ENCODE measurements at places on chromosomes 13 and 19. TPM values are rescaled to one million over a fixed set of nuclear protein-coding genes. Genes with fewer than 3 reads are reported as not detected.
A peak's percentile ranks its signal among the peaks of the same experiment; 100 is the strongest.

GRCh38 chr13:73742982-73743381 lies 391.2 kb downstream of the KLF12 start:
- no peak for DNase-seq

DNA sequence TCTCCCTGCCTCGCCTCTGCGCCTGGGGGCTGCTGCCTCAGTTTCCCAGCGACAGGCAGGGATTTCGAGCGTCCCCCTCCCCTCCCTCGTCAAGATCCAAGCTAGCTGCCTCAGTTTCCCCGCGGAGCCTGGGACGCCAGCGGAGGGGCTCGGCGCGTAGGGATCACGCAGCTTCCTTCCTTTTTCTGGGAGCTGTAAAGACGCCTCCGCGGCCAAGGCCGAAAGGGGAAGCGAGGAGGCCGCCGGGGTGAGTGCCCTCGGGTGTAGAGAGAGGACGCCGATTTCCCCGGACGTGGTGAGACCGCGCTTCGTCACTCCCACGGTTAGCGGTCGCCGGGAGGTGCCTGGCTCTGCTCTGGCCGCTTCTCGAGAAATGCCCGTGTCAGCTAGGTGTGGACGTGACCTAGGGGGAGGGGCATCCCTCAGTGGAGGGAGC lies 722 bp upstream of the ICAM1 start:
- peak; percentile 93 for DNase-seq

DNA sequence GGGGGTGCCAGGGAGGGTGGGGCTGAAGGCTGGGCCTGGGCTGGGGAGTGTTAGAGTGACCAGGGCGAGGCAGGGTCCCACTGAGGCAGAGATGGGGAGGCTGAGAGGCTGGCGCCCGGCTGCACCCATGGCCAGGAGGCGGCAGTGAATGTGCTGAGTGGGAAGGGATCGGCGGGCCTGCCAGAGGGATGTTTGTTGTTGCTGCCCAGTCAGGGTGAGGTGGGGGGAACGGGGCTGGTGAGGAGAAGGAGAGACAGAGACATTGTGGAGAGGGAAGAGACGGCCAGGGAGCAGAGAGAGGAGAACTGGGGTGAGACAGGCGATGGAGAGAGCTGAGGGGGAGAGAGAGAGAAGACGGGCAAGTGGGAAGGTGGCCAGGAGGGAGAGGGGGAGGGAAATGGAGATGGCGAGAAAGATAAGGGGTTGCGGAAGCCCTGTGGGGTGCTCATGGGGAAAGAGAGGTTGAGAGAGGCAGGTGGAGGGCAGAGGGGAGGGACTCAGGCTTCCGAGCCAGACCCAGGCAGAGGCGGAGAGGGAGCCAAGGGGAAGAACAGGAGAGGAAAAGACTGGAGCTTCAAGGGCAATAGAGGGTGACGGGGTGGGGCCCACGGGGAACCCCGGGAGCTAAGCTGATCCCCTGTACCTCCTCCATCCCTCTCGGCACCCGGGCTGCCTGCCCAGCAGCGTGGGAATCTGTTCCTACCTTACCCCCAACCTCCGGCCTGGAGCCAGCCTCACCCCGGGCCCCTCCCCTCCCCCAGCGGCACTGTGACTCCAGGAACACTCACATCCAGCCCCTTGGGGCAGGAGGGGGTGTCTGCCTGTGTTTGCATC lies 690 bp upstream of the B3GNT8 start:
- no peak for DNase-seq

DNA sequence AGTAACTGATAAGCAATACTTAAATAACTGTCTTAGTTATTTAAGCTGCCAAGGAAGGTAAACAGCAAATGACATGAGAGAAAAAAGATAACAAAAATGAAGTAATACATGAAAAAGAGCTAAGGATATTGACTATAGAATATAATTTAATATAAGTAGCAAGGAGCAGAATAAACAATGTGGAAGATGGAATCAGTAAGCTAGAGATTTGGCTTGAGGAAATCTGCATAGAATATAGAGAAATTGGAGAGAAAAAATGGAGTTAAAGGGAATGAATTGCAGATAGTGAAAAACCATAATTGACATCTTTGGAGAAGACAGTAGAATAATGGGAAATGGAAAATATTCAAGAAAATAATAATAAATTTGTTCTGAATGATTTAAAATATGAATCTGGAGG lies 127.1 kb downstream of the PDS5B start:
- no peak for DNase-seq

DNA sequence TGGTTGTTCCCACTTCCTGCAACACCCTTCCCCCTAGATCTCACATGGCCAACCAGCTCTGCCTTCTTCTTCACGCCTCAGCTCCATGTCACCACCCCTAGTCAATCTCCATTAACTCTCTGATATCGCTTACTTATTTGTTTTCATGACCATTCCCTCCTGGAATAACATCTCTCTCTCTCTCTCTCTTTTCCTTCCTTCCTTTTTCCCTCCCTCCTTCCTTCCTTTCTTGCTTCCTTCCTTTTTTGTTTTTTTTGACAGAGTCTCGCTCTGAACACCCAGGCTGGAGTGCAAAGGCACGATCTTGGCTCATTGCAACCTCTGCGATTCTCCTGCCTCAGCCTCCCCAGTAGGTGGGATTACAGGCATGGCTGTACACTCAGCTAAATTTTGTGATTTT lies 44.9 kb upstream of the ADGRL1 start:
- no peak for DNase-seq

Gene NCAN
- not detected for total RNA-seq

Gene FBXO17
- 3.3 TPM for total RNA-seq

- DNase-seq, result peak; percentile 71
Observed at GRCh38 chr19:403221-404027, 5.5 kb downstream of the C2CD4C start.

Gene DGKH
- total RNA-seq, result 13.5 TPM

Gene LSR
- total RNA-seq, result 3.4 TPM

GRCh38 chr13:48403151-48403631 lies 9.7 kb downstream of the LPAR6 start:
- DNase-seq, result no peak

GRCh38 chr19:35306473-35307246 lies 14.7 kb downstream of the MAG start:
- no peak for DNase-seq

DNA sequence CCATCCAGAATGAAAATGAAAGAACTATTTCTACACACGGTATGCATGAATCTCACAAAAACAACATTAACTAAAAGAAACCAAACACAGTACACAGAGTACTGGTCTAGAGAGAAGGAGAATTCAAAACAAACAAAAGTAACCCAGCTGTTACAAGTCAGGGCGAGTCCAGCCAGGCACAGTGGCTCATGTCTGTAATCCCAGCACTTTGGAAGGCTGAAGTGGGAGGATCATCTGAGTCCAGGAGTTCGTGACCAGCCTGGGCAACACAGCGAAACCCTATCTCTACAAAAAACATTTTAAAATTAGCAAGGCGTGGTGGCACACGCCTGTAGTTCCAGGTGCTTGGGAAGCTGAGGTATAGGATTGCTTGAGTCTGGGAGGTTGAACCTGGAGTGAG lies 1.7 kb upstream of the PSMC4 start:
- no peak for DNase-seq

Gene KLK14
- 0.32 TPM for total RNA-seq

DNA sequence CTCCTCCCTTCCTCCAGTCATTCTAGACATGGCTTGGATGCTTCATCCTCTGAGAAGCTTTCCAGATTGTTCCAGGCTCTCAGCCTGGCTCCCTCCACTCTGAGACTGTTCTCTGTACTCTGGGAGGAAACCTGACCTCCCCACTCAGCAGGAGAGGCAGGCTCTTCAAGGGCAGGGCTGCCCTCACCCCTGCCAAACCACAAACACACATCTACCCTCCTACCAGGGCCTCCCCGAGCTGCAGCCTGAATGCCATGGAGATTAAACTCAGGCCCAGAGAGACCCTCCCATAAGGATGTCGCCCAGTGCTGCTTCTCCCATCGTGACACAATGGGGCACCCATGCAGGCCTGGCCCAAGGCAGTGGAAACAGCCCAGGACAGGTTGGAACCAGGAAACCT lies 16.2 kb downstream of the NUMBL start:
- peak; percentile 66 for DNase-seq

DNA sequence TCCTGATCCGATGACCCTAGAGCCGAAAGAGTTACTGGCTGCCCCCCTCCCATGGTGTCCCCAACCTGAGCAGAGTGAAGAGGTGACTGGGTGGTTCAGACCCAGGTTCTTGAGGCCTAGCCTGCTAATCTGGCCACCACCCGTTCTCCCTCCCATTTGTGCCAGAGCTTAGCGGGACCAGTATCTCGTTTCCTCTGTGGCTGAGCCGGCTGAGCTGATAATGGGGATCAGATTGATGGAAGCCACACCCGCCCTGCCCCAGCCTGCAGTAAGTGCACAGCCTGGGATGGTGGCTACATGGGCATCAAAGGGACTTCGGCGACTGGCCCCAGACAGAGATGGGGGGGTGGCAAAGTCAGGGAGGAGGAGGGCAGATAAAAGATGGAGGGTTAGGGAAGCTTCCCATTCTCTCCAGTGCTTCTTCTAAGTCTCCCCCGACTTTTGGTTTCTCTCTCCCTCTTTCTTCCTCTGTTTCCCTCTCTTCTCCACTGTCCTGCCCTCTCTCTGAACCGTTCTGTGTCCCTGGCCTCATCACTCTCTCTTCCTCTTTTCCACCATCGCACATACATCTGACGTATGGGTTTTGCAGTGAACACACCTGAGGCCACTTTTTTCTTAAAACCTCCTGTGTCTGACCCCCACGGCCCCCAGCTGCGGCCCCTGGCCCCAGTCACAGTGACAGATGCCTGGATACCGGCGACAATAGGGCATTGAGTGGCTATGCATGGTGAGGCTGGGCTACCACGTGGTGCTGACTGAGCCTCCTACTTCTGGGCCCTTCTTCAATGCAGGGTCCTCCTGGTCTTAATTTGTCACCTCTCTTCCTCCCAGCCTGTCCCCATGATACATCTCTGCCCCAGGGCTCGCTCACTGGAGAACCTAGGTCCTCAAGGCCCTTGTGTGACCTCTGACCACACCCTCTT lies 2.4 kb downstream of the ELAVL3 start:
- DNase-seq, result no peak

GRCh38 chr13:41019011-41019487 lies at the start of gene ELF1:
Gene ELF1 (minus strand): TSS chr13:41019316. CDS start chr13:40982054, 37,262 bp downstream.
- no peak for DNase-seq

Gene ZNF543
- total RNA-seq, result 6.1 TPM

DNA sequence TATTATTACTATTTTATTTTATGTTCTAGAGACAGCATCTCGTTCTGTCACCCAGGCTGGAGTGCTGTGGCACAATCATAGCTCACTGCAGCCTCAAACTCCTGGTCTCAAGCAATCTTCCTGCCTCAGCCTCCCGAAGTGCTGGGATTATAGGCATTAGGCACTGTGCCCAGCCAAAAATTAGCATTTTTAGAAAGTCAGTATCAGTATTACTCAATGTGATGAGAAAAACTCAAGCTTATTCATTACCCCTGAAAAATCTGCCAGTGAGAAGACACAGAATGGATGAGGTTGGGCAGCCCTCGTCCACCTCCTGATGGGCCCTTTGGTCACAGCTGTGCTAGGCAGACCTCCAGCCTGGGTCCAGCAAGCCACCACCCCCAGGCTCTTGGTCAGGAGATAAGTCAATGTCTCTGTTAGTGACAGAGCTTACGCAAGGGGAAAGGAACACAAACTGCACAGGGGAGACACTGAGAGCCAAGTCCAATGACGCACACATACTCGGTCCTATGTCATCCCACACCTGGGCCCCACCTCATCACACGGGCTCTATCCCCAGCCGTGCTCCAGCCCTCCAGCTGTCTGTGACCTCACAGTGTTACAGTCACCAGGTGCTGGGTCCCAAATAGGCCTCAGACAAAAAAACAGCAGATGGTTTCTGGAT lies 19.8 kb downstream of the PEPD start:
- DNase-seq, result no peak

DNA sequence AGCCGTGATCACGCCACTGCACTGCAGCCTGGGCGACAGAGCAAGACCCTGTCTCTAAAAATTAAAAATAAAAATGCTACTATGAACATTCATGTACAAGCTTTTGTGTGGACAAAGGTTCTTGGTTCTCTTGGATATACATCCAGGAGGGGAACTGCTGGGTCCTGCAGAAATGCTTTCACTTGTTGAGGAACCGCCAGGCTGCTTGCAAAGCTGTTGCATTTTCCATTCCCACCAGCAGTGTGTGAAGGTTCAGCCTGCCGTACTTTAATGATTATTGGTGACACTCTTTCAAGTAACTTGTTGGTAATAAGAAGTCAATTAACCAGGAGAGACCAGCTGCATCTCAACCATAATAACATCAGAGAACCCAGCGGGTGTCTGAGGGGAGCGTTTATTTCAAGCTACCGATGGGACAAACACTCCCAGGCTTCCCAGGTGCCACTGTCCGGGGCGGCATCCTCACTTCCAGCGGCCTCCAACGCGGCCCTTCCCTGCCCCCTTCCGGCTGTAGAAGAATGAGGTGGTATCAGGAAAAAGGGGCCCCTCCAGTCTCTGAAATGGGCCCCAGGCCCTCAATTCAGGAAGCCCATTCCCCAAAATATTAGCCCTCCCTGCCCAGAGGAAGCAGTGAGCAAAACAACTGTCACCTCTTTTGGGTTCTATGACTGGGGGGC lies 15.2 kb upstream of the PPP1R12C start:
- DNase-seq, result no peak

DNA sequence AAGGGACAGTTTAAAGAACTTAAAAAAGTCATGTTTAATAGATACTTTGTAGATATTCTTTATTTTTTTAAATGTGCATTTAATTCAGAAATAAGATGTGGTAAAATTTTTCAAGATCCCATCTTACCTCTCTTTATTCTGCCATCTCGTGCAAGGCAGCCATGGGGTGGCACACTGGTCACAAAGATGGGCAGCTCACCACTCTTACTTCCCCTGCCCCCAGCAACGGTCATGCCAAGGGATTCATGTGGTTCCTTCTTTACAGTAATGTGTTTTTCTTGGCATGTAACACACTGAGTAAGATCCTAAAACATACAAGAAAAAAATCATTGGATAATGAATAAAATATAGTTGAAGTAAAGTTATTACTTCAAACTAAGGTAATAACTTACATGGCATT lies 64.2 kb downstream of the LNX2 start:
- no peak for DNase-seq

GRCh38 chr13:51632591-51633362 lies 48.5 kb downstream of the WDFY2 start:
- no peak for DNase-seq

- no peak for DNase-seq
Observed at GRCh38 chr13:101967216-101967615, 434.6 kb downstream of the FGF14 start.

Gene SSC5D
- total RNA-seq, result 7.7 TPM

DNA sequence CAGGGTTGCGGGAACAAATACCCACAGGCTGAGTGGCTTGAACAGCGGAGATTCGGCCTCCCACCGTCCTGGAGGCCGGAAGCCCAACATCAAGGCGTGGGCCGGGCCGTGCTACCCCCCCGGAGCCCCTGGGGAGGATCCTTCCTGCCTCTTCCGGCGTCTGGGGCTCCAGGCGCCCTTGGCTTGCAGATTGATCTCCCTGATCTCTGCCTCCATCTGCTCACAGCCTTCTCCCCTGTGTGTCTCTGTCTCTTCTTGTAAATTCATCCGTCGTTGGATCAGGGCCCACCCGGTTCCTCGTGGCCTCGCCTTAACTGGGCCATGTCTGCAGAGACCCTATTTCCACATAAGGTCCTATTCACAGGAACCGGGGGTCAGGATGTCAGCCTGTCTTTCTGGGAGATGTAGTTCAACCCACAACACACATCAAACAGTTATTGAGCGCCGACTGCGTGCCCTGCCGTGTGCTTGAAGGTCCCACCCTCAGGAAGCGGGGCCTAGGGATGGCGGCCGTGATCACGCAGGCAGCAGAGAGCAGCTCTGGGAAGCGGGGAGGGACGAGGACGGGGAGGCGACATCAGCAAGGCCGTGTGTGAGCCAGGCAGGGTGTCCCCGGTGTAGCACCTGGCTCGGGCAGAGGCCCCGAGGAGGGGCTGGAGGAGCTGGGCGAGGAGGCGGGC lies 21.3 kb downstream of the HCN2 start:
- DNase-seq, result no peak

Gene C3
- 50.6 TPM for total RNA-seq

Gene FAM216B
- 0.22 TPM for total RNA-seq

Gene PSG7
- total RNA-seq, result not detected
